ENCODE measurements at places on chromosomes 13 and 19.
A peak's percentile ranks its signal among the peaks of the same experiment; 100 is the strongest.

GRCh38 chr13:63463782-63464610 lies 2048.3 kb upstream of the PCDH20 start:
- no peak for DNase-seq

GRCh38 chr13:109971456-109972090 lies 185.2 kb upstream of the IRS2 start:
- no peak for DNase-seq

DNA sequence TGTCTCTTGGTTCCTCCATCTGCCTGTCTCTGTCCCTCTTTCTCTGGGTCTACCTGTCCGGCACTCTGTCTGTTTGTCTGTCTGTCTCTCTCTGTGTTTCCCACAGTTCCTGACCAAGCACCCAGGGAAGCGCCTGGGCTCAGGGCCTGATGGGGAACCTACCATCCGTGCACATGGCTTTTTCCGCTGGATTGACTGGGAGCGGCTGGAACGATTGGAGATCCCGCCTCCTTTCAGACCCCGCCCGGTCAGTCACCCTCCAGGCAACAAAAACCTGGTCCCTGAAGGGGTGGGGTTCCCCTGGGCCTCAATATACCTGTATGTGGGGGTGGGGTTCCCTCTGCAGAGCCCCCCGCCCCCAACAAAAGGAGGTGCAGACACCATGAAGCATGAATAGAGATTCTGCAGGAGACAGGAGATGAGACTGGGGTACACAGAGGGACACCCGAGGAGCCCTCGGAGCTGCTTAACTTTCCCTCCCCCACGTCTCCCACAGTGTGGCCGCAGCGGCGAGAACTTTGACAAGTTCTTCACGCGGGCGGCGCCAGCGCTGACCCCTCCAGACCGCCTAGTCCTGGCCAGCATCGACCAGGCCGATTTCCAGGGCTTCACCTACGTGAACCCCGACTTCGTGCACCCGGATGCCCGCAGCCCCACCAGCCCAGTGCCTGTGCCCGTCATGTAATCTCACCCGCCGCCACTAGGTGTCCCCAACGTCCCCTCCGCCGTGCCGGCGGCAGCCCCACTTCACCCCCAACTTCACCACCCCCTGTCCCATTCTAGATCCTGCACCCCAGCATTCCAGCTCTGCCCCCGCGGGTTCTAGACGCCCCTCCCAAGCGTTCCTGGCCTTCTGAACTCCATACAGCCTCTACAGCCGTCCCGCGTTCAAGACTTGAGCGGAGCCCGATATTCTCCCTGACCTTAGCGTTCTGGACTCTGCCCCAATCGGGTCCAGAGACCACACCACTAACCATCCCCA lies 2.6 kb upstream of the CACNG7 start:
- DNase-seq = no peak

GRCh38 chr13:25783601-25784024 lies 268.2 kb downstream of the SHISA2 start:
- DNase-seq = no peak

DNA sequence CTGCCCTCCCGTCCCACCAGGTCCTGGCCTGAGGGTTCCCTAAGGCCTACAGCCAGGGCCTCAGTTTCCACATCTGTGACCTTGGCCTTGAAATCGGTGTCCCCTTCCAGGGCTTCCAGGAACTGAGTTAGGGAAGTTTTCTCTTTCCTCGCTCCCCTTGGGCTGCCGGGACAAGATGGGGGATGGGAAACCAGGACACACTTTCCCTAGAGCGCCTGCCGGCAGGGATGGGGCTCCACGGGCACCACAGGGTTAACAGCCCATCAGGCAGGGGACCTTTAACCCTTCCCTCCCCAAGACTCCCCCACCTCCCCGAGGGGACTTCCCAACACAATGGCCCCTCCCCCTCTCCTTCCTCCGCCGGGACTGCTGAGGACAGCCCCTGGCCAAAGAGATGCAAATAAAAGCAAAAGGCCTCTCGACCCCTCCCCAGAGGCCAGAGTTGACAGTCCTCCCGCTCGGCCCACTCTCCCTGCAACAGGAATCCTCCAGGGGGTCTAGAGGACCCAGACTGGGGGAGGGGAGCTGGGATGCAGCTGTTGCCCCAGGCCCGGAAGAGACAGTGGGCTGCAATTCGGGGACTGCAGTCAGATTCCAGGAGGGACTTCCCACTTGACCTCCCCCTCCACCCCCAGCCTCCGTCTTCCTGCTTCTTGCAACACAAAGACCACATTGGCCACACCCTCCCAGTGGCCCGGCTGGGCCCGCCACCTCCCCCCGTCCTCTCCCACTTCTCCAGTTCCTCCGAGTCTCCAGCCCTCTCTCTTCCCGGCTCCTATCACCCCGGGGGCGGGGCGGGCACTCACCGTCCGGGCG lies 3.4 kb downstream of the BBC3 start:
- peak; percentile 82 for DNase-seq

DNA sequence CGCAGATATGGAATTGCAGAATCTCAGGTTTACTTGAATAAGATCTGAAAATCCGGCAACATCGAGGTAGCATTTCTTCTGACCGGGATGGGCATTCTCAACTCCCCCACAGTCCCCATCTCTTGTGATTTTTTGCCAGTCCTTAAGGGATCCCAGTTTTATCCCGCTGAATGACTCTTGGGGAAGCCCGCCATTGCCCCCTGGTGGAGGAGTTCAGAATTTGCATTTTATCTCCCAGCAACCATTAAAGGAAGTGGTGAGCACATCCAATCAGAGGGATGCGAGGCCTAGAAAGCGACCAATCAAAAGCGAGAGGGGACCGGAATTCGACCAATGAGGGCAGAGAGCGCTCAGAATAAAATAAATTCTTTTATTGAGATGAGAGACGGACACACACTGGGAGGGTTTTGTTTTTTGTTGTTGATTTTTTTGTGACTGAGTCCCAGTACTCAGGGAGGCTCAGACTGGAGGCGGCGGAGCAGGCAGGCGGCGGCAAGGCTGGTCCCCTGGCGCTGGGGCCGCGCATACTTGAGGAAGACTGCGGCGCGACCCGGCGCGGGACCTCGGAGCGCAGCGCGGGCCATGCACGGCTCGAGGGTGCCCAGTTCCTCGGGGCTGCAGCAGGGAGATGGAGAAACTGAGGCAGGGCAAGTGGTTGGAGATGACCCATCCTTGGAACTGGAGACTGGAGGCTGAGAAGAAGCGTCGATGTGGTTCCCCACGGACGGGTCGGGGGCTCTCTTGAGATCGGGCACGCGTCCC lies 3.9 kb upstream of the TTC9B start:
- peak; percentile 77 for DNase-seq

All from fibroblast of skin of left quadriceps (primary cell).